Fibroblast of pulmonary artery (primary cell): ENCODE measurements at places on chromosomes 2 and 18.

GRCh38 chr2:179260224-179260623, 4.4 kb downstream of the SESTD1 start:
- no peak for DNase-seq

- DNase-seq = peak; percentile 79
Measured at GRCh38 chr2:9655441-9656269, 24.9 kb upstream of the YWHAQ start.

- DNase-seq = peak; percentile 81
Measured at GRCh38 chr2:207505728-207506127, 24.0 kb upstream of the CREB1 start.

DNA sequence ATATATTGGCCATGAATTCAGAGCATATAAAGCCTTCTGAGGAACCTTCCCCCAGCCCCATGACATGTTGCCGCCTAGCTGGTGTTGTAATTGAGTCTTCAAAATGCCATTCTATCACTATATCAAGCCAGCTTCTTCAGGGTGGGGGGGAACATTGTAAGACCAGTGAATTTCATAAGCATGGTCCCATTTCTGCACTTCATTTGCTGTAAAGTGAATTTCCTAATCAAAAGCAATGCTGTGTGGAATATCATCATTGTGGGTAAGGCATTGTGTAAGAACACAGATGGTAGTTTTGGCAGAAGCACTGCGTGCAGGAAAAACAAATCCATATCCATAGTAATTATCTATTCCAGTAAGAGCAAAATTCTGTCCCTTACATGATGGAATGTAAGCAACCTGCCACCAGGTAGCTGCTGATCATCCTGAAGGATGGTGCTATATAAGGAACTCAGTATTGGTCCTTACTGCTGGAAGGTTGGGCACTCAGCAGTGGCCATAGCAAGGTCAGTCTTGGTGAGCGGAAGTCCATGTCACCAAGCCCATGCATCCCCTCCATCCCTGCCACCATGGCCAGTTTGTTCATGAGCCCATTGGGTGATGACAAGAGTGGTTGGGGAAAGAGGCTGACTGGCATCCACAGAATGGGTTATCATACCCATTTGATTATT, 159.4 kb downstream of the COPS8 start:
- peak; percentile 97 for DNase-seq
